Activated CD4-positive, alpha-beta T cell treated with anti-CD3 and anti-CD28 coated beads, Interleukin-2, amount 50 U/mL, for 24 hours (primary cell): ENCODE measurements at places on chromosomes 7 and 10.

GRCh38 chr7:138478499-138478908 is 18.4 kb downstream of the TRIM24 start:
- no peak for DNase-seq

GRCh38 chr7:79046061-79046460 is 407.4 kb downstream of the MAGI2 start:
- no peak for DNase-seq

- no peak for DNase-seq
These were observed 94.2 kb downstream of the CUBN start for GRCh38 chr10:17035446-17035845.

GRCh38 chr10:47167591-47167990 is 132.4 kb upstream of the GDF10 start:
- DNase-seq: no peak

DNA sequence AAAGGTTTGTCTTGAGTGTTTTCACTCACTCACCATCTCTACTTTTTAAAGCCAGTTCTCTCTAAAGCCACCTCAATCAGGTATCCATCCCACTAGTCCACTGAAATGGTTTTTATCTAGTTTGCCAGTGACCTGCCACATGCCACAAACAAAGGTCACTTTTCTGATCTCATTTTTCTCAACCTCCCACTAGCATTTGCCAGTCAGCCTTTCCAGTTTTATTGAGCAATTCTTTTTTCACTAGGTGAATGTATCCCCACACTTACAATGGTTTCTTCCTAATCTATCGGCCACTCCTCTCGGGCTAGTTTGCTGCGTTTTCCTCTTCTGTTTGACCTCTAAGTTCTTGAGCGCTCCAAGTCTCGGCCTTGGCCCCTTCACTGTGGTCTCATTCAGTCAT is 44.9 kb upstream of the ARL4A start:
- DNase-seq: no peak

- DNase-seq: no peak
These were observed at the start of gene CTTNBP2 for GRCh38 chr7:117873310-117874190. CTTNBP2 (minus strand) TSS chr7:117873441; CDS start chr7:117873415, 26 bp downstream.

DNA sequence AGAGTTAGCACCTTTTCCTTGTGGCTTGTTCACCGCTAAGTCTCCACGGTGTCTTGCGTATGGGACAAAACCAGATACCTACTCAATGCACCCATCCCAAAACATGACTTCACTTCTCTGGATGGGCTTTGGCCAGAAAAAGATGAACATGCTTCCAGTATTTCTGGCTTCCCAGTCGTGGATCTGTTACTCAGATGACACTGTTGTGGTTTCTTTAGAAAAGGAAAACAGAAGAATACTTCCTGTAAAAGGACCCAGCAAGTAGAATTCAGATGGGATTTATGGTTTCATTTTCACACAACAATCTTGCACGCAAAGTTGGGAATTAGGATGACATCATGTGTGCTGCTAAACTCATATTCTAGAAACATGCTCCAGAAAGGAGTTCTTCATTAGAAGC is 216.7 kb downstream of the ADAM12 start:
- no peak for DNase-seq

DNA sequence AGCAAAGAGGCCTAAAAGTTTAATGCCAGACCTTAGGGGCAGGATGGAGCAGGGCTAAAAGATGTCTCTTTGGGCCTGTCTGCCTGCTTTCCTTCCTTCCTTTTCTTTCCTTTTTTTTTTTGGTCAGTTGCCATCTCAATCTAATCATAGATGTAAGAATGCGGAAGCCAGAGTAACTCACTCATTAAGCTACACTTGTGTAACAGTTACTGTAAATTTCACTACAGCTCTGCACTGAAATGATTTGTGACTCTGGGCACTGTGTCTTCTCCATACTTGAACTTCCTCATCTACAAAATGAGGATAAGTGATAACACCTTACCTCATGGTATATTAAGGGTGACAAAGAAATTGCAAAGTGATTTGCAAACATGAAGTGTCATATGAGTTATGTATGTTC is 75.5 kb upstream of the AGK start:
- no peak for DNase-seq

GRCh38 chr10:4028027-4028471 is 243.0 kb upstream of the KLF6 start:
- no peak for DNase-seq

DNA sequence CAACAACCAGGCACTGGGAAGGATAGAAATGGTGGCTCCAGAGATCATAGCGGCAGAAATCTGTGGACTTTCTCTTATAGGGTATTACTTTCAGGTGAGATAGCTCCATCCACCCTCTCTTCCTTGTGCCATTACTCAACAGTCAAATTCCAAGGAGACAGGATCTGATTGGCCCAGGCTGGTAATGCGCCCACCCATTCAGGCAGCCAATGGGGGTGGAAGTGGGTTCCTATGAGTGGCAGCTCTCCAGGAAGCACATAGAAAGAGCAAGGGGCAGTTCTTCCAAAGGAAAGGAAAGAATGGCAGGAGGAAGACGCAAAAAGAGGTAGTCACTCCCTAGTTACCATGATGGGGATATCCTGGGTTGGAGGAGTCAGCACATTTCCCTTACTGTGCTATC is 94.4 kb downstream of the STRA8 start:
- DNase-seq: no peak

DNA sequence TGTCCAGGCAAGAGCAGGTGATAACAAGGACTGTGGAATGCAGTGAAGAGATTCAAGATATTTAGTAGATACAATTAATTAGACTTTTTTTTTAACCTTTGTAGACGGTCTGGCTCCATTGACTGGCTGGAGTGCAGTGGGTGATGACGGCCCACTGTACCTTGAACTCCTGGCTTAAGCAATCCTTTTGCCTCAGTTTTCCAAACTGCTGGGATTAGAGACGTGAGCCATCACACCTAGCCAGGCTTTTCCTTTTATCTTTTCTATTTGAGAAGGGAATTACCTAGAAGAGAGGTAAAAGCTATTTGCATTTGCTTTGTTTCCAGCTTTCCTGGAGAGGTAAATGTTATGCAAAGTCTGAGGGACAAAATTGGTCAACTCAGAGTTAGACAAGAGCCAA is 213.0 kb upstream of the MAGI2 start:
- DNase-seq: no peak
